GM12892 (cell line): ENCODE measurements at places on chromosomes 3 and 15.

GRCh38 chr3:72189339-72189738 lies 404.4 kb upstream of the PROK2 start:
- DNase-seq: no peak

- no peak for DNase-seq
Measured at GRCh38 chr3:45984331-45985312, 11.0 kb downstream of the FYCO1 start.

DNA sequence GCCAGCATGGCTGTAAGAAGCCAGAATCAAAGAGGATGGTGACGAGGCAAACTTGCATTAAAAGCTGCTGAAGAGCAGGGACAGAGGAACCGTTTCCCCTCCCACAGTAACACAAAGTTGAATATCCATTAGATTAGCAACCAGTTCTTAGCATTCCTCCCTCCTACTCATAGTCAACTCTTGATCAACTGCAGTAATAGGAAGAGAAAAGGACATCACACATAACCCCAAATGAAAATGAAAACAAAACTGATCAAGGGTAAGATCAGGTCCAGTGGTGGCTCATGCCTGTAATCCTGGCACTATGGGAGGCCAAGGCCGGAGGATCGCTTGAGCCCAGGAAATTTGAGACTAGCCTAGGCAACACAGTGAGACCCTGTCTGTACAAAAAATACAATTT lies 165.2 kb downstream of the GREM1 start:
- no peak for DNase-seq

DNA sequence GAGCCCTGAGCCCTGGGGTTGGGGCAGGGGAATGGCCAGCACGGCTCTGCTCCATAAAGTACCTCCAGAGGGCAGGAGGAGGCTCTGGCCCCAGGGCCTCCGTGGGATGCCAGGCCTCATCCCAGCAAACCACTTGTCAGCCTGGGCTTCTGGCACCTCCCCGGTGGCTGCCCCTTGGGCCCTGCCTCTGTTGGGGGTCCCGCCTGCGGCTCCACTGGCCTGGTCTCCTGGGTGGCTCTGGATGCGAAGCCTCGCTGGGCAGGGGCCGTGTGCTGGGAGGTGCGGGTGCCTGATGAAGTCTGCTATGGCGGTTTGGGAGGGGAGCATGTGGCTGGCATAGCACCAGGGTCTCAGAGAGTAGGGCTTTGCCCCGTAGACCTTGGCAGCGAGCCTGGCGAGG lies 37.6 kb downstream of the PLXNA1 start:
- DNase-seq: no peak

DNA sequence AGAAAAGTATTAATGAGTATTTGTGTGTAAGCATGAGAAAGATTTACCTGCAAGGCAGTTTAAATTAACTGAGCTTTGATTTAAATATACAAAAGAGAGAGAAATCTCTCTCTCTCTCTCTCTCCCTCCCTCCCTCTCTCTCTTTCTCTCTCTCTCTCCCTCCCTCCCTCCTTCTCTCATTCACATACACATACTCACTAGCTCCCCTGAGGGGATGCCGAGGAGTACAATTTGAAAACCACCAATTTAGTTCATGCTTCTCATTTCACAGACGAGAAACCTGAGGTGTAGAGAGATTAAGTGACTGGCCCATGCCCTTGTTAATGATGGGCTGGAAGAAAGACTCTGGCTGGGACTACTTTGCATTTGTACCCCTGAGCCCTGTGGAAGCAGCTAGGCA lies 59.4 kb downstream of the MECOM start:
- DNase-seq: no peak

DNA sequence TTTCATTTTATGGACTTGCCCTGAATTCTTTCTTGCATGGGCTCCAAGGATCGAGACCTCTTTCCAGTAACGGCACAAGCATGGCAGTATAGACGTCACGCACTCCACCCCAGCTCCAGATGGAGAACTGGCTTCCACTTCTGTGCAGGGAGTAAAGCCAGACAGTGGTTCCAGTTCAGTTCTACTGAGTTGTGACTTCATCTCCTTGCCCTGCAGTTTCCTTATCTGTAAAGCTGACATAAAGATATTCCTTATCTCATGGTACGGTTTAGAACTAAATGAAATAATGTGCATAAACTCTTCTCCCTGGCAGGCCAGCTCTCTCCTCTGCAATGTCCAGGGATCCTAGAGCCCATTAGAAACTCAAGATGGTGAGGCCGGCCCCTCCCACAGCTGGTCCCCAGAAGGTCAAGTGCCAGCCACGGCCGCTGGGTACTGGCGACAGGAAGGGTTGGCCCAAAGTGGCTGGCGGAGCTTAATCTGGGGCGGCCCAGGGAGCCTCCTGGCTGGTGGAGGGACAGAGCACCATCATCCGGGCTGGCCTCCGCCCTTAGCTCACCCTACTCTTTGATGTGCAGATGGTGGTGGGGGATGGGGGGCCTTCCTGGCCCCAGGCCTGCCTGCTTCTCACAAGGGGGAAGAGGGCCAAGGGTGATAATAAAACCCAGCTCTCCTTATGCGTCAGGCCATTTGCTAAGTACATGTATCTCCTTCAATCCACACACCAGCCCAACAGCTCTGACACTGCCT lies 7.2 kb downstream of the MESP2 start:
- DNase-seq: no peak

DNA sequence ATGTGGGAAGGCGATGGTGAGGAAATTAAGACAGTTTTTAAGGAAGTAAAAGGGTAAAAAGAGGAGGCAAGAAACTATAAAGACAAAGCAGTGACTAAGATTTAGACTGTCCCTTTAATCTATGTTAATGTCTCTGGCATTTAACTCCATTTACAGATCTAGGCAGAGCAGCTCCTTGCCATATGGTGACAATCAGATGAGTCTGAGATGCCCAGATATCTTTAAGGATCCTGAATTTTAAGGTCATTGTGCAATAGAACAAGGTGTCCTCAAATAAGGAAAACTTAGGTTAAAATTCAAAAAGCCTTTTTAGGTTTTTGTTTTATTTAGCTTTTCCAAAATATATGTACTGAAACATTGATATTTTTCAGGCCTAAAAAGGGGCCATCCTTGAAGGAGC lies 24.1 kb downstream of the RASGRP1 start:
- DNase-seq: no peak

- DNase-seq: no peak
Measured at GRCh38 chr3:127131424-127132170, 61.3 kb upstream of the PRR23E start.

DNA sequence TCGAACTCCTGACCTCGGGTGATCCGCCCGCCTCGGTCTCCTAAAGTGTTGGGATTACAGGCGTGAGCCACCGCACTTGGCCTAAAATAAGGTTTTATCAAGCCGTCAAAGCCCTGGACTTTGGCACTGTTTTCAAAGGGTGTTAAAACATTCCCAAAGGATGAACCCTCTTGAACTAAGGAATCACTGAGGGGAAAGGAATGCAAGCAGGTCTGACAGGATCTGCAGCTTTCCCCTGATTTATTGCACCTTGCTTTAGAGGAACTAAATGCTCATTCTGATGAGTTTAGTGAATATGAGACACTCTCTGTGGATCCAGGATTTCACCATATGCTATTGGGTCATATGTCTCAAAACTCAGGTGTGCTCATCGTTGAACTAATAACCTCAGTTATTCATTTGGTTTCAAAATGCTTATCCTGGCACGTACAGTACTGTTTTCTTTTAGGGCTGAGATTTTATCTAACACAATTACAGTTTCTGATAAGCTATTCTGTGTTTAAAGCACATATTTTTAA lies 63.0 kb upstream of the TSC22D2 start:
- no peak for DNase-seq

GRCh38 chr3:32420126-32421038 lies 28.7 kb downstream of the CMTM7 start:
- no peak for DNase-seq

GRCh38 chr15:74994236-74994635 lies 1.1 kb upstream of the SCAMP5 start:
- no peak for DNase-seq

- DNase-seq: no peak
Measured at GRCh38 chr3:184178521-184179138, 4.0 kb downstream of the AP2M1 start.

DNA sequence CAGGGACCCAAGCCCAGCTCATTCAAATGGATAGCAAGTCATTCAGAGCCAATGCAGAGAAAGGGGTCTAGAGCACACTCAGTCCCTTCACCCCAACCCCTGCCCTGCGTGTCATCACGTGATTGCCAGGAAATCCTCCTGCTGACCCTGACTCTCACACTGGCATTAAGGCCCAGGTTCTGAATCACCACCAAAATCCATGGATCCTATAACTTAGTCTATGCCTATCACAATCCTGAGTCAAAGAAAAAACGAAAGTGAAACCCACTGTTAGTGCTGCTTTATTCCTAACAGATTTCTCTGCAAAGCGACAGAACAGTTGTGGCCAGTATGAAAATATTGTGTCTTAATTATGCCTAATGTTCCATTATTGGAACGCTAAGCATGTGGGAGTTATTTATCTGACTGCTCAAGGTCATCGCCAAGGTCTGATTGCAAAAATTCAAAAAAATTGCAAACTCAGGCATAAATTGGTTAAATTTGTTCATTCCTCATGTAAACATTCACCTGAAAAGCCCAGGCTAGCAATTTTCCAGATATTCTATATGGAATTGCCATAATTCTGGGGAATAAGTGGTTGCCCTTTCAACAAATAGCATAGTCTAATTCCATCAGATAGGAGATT lies 108.7 kb upstream of the EIF1B start:
- no peak for DNase-seq

GRCh38 chr3:62990704-62991413 lies 115.6 kb upstream of the CADPS start:
- no peak for DNase-seq

GRCh38 chr3:126935756-126936509 lies 47.0 kb upstream of the PLXNA1 start:
- DNase-seq: no peak

GRCh38 chr3:34886443-34886842 lies 752.9 kb upstream of the ARPP21 start:
- no peak for DNase-seq

DNA sequence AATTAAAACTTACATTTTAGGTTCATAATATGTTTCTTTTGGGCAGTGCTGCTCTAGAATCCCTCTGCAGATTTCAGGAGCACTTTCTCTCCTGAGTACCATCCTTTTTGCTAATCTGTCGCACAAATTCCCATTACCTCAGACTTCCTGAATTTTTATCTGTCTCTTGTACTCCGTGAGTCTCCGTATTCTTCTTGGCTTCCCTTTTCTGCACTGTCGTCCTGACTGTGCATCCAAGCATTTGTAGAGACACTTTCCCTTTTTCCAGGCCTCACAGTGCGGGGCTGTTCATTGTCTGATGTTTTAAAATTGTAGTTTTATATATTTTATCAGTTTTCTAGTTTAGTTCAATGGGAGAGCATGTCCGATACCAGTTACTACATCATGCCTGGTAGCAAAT lies 27.3 kb downstream of the MEF2A start:
- DNase-seq: no peak

- DNase-seq: no peak
Measured at GRCh38 chr3:78732471-78732870, 1035.3 kb downstream of the ROBO1 start.

GRCh38 chr3:183022936-183023516 lies 42.7 kb upstream of the DCUN1D1 start:
- DNase-seq: no peak

DNA sequence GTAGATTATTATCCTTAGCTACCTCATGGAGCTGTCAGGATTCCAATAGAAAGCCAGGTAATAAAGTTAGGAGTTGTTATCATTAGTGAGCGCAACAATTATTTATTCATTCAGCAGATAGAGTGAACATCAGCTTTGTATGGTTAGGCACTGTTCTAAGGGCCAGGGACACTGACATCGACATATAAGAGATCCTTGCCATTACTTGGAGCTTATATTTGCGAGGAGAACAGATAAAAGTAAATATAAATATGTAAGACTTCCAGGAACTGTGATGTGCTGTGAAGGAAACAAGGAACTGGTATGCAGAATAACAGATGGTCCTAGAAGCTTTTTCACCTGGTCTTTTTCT lies 473 bp downstream of the LSM3 start:
- no peak for DNase-seq

DNA sequence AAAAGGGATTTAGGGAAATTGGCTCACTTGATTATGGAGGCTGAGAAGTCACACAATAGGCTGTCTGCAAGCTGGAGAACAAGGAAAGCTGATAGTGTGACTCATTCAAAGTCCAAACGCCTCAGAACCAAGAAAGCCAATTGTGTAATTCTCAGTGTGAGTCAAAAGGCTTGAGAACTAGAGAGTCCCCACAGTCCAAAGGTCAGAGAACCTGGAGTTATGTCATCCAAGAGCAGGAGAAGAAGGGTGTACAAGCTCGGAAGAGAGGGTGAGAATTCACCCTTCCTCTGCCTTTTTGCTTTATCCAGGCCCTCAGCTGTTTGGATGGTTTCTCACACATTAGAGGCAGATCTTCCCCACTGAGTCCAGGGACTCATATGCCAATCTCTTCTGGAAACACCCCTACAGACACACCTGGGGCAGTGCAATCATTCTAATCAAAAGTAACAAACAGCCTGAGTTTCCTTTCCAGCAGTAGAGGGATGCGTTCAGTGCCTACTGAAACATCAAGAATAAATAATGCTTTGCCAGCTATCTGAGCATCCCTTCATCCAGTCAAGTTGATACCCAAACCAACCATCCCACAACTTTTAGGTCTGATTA lies 271.5 kb downstream of the SATB1 start:
- DNase-seq: no peak

DNA sequence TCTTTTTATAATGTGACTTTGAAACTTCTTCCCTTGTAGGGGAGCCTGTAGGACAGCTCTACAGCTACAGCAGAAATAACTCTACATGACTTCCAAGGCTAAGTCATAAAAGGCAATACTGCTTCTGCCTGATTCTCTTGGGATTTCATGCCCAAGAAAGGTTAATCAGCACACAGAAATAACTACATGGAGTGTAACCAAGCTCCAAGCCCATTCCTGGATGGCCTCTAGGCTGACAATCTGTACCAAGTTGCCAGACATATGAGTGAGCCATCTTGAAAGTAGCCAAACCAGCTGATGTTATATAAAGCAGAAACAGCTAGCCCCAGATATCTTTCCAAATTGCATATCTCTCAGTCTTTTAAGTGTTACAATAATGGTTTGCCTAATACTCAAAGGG lies 75.8 kb upstream of the OSTN start:
- no peak for DNase-seq
